ENCODE measurements at places on chromosomes 7 and 10.

- ATAC-seq, result no peak
Observed at GRCh38 chr10:110632591-110633215, 11.4 kb upstream of the RBM20 start.

GRCh38 chr10:74307061-74307651 lies 156.1 kb downstream of the ADK start:
- ATAC-seq, result no peak

GRCh38 chr7:4470246-4470645 lies 211.8 kb upstream of the FOXK1 start:
- ATAC-seq, result no peak

- ATAC-seq, result no peak
Observed at GRCh38 chr7:96055717-96056116, 266.2 kb downstream of the SLC25A13 start.

DNA sequence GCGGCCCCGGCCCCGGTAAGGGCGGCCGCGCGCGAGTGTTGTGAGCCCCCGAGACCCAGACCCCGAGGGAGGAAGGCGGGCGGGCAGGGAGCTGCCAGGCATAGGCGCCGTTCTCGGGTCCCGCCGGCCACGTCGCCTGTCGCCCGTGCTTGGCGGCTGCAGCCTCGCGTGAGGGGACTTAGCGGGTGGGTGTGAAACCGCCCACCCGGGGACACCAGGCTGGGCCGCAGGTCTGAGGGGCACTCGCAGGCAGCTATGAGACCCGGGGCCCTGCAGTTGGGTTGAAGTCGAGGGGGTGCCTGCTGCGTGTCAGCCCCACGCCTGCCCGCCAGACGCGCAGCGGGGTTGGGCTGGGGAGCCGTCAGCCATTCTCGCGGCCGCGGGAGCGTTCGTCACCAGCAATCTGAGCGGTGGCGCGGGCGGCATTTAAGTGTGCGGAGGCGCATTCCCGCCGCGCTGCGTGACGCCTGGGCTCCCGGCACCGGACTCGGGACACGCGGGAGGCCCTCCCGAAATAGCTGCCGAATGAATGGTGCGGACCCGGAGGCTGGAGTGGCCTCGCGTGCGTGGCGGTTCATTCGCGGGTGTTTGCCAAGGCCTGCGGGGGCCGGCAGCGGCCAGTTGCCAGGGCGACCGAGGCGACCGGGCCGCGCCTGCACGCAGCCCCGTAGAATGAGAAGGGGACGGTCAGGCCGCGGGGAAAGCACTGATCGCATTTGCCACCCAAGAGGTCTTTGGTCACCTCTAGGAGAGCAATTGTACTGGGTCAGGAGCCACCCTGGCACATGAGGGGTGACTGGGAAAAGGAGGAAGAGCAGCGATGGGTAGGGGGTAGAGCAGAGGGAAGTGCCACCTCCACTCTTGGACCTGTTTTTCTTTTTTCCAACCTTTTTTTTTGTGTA lies 750 bp downstream of the ZNF398 start:
- peak; percentile 69 for ATAC-seq

- ATAC-seq, result no peak
Observed at GRCh38 chr7:151794508-151795167, 82.3 kb downstream of the PRKAG2 start.

GRCh38 chr7:100400656-100401055 lies 27.4 kb downstream of the PILRA start:
- no peak for ATAC-seq

GRCh38 chr10:79238606-79239005 lies 108.7 kb upstream of the PPIF start:
- ATAC-seq, result no peak

DNA sequence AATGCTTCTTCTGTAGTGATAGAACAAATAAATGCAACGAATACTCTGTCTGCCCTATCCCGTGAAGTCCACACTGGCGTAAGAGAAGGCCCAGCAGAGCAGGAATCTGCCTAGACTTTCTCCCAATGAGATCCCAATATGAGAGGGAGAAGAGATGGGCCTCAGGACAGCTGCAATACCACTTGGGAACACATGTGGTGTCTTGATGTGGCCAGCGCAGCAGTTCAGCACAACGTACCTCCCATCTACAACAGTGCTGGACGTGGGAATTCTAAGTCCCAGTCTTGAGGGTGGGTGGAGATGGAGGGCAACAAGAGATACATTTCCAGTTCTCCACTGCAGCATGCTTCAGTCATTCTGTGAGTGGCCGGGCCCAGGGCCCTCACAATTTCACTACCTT lies 45.8 kb downstream of the FIGNL1 start:
- no peak for ATAC-seq

GRCh38 chr10:51000164-51000563 lies 74.1 kb upstream of the PRKG1 start:
- ATAC-seq, result peak; percentile 52

DNA sequence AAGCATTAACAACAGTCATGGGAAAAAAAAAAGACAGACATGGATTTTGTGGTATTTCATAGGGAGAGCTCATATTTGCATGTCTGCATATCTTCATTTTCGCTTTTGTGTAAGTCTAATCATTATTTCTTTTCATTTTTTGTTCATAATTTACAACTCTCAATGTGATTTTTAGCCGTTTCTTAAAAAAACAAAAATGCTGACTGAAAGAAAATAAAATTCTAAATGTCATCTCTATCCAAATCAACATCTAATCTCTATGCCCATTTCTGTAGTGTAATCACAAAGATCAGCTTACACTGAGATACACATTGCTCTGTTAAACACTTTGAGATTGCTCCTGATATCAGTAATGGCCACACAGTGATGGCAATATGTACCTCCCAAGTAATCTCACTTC lies 29.2 kb downstream of the CHRM2 start:
- ATAC-seq, result no peak

- ATAC-seq, result peak; percentile 52
Observed at GRCh38 chr7:76397409-76398183, 11.9 kb downstream of the SSC4D start.

DNA sequence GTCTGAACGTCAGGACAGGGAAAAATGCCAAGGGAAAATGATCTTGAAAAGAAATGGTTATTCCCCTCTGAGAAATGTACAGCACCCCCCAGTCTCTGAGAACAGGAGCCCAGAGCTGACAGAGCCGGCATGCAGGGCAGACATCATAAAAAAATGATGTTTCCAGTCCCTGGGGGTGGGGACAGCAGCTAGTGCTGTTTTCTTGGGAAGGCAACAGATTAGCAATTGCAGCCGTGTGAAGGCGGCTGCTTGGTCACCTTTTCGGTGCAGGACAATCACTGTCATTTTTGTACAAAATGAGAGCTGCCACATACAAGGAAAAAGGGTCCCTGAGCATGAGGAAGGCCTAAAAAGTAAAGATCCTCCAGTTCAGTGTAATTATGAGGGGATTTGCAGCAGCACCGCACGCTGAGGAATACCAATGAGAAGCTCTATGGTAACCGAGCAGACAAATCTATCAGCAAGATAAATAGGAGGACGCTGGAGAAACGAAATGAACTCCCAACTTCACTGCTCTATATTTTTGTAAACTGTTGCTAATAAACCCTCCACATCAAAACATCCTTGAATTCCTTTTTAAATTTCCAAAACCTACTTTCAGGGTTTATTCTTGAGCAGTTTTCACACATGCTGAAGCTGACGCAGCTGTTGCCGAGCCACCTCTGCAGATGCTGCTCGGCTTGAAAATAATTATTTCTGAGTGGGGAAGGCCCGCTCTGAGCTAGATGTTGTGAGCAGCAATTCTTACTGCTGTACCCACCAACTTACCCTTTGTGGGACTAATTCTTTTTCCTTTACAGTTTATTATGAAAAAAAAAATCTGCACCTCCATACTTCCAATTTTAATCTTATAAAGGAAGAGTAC lies 98.2 kb upstream of the NEBL start:
- ATAC-seq, result no peak

DNA sequence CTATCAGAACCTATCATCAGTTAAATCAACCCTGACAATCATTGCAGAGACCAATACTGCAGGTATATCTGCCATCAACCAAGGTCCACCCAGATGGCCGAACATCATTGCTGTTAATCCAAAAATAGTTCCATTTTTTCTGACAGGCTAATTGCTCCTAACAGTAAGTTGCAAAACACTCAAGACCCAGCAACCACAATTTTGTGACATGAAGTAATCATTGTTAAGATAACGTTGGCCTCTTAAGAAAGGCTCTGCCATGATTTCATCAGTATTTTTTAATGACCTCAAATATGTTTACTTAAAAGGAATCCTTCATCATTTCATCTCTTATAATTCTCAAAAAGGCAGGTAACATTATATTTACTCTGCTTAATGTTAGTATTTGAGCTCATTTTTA lies 553.4 kb upstream of the POM121L12 start:
- ATAC-seq, result no peak

DNA sequence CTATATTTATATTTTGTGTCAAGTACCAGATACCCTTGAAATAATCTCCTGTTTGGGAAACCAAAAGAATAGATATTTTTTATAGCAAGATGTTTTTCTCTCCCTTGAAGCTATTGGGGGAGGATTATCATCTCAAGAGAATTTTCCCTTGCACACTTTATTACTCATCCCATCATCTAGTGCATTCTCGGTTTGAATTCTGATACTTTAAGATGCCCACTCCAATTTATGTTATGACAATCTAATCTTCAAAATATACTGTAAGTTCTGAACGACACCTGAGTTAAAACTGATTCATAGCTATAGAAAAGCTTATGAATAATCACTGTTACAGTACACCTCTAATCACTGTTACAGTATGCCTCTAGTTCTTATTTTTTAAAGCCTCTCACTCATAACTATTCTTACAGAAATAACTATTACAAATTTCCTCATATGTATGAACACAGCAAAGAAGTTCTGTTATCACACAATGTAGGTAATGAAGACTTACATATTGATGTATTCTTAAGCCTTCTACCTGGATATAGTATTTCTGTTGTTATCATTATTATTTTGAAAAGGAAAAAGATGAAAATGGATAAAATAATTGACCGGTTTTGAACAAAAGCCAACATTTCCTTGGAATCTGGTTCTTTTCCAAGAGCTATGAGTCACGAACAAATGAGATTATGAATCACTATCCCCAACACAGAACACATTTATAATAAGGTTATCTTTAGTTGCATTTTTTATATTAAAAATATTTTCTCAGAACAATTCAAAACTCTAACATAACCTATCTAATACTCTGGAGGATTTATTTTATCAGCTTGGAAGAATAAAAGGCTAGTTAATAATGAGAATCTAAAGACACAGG lies 72.3 kb upstream of the FAM13C start:
- ATAC-seq, result no peak

Measured in gastroesophageal sphincter (tissue), 4 donors.